ENCODE measurements at places on chromosomes 13 and 19.

- DNase-seq = no peak
Measured at GRCh38 chr13:63636316-63636993, 2220.8 kb upstream of the PCDH20 start.

GRCh38 chr19:18610556-18611326 lies 1.9 kb upstream of the TMEM59L start:
- DNase-seq = no peak

DNA sequence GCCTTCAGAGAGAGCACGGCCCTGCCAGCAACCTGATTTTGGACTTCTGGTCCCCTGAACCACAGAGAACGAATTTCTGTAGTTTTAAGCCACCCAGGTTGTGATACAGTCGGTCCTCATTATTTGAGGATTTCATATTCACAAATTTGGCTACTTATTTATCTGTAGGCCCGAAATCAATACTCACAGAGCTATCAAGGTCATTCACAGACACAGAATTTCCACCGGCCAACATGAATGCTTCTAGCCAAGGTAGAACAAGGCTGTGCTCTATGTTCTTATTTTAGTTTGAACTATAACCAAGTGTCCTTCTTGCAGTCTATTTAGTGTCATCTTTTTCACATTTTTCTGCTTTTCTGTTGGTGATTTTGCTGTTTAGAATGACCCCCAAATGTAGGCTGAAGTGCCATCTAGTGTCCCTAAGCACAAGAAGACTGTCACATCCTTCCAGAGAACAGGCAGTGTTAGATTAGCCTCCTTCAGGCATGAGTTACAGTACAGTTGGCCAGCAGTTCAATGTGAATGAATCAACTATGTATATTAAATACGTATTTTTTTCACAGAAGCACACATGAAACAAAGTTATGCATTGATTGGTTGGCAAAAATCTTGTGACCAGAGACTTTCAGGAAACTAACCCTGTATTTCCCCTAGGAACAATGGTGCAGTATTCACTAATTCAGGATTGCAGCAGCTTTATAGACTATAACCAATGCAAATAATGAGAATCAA lies 63.5 kb downstream of the C13orf42 start:
- no peak for DNase-seq

DNA sequence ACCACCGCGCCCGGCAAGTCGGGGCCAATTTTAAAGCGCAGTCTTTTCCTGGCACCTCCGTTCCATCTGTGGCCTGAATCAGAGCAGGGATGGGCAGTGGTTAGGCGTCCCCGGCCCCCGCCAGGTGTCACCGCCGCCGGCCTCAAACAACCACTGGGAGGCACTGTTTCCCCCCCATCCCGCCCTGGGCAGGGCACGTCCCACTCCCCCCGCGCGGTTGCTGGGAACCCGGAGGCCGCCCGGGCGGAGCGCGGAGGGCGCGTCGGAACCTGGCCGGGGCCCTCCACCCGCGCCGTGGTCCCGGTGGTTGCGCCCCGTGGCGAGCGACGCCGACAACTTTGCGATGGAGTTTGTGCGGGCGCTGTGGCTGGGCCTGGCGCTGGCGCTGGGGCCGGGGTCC lies at the start of gene GRIN3B:
TSS of gene GRIN3B (plus strand) at position 325 of the 400 bp plus-strand sequence. CDS start at position 344, 19 bp downstream.
- DNase-seq = peak; percentile 68

DNA sequence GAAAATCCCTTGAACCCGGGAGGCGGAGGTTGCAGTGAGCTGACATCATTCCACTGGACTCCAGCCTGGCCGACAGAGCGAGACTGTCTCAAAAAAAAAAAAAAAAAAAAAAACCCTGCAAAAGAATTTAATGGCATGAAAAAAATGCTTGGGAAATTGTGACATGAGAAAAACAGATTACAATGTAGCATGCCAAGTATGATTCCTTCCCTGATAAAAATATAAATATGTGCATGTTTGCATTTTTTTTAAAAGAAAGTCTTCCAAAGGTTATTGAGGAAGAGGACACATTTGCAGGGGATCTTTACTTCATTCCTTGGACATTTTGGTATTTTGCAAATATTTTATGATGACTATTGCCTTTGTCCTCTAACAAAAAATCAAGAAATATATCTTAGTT lies 14.5 kb upstream of the ZBTB32 start:
- DNase-seq = no peak

- DNase-seq = no peak
Measured at GRCh38 chr13:78777976-78778375, 119.0 kb upstream of the OBI1 start.

GRCh38 chr13:112526146-112526853 lies 61.7 kb downstream of the TUBGCP3 start:
- DNase-seq = no peak

DNA sequence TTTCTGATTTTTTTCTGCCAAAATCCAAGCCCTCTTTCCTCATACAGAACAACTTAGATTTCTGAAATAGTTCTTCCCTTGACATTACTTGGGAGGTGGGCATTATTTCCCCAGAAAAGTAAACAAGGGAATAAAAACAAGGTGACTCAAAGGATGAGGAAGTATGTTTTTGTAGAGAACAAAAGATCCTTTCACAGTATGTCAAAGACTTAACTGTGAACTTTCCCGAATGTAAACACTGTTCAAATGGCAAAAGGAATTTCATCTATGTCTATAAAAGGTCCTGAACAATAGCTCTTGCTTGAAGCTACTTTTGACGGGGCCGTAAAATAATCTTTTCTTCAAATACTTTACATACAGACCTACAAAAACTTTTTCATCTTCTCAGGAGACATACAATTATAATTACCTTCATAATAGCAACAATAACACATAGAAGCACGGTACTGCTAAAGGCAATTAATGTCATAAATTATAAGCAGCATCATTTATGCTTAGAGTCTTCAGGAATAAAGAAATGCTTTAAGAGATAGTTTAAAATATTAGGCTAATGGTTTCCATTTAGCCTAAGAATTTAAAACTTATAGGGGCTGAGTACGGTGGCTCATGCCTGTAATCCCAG lies 191.1 kb downstream of the RGCC start:
- no peak for DNase-seq

DNA sequence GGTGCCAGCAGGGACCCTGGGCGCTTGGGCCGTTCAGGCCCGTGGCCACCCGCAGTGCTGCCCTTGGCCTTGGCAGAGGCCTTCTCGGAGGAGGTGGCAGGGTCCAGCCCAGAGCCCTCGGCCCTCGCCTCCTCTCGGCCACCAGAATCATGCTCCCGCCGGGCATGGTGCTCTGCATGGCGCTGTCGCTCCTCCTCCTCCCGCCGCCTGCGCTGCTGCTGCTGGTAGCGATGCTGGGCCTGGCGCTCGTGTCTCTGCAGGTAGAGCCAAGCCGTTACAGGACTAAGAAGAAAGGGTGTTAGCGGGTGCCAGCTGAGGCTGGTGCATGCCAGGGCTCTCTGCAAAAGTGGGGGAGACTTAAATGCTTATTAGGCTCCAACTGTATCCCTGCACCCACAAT lies 9.5 kb downstream of the ANO8 start:
- no peak for DNase-seq

DNA sequence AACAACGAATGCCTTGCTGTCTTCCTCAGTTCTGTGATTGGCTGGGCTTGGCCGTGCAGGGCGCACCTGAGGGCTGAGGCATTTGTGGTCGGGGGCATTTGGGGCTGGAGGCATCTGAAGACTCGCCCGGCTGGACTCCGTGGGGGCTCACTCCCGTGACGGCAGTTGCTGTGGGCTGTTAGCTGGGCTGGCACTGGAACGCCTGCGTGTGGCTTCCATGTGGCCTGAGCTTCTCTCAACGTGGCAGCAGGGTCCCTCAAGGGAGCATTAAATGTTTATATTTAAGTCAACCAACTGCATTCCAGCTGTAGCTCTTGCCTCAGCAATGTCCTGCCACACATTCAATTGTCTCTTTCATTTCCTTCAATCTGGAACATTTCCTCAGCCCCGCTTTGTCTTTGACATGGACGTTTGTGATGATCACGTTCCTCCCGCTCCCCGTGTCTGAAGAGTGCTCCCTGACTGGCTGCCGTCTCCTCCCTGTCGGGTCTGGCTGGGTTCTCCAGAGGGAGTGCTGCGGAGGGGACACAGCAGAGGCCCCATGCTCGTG lies 21.0 kb downstream of the CCDC8 start:
- no peak for DNase-seq

DNA sequence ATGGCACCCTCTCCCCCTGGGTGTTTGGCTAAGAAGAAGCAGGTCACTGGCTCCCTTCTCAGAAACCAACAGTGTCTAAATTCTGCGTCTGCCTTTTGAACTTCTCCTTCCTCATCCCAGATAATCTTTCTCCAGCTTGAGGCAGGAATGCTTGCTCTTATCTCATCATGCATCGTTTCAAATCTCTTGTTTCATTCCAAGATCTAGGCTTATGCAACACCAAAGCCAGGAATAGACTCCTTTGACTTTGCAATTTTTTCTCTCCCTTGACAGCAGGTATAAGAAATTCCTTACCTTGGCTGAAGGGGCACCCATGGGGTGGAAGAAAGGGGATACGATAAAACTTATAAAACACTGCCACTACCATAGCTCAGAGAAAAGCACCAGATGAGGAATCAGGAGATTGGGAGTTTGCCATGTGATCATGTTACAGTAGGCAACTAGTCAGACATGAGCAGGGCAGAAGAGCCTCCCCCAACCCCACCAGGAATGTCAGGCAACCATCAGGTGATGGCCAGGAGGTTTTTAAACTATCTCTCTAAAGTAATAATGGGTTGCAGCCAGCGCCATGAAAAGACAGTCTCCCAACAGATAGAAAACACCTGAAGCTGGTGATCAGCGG lies 498.9 kb downstream of the KLF12 start:
- no peak for DNase-seq

GRCh38 chr13:100014621-100015020 lies 33.0 kb downstream of the ZIC2 start:
- DNase-seq = no peak

DNA sequence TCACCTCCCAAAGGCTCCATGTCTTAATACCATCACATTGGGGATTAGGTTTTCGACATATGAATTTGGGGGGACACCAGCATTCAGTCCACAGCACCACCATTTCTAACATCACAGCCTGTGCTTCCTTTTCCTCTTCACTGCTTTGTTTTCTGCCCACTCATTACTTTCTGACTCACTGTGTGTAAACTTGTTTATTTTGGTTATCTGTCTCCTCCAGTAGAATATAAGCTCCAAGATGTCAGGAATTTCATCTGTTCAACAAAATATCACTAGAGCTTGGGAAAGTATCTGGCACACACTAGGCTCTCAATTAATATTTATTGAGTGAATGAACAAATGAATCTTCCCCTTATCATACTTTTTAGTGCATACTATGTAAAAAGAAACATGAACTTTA lies 152.0 kb downstream of the NUFIP1 start:
- DNase-seq = no peak

DNA sequence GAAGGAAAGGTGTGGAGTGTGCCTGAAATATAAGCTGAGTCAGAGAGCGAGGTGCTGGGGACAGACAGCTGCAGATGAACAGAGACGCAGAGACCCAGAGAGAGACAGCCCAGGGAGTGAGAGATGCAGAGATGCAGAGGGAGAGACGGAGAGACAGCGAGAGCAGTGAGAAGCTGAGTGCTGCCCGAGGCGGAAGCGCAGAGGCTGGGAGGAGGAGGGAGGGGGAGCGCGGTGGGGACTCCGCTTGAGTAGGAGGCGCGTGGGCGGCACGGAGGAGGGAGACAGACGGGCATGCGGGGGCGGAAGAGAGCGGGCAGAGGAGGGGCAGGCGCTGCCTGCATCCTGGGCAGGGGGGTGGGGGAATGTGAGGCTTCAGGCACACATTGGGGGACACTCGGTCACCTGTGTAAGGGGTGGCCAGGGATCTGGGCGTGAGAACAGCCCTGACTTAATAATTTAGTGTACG lies 25.7 kb downstream of the SLC8A2 start:
- peak; percentile 25 for DNase-seq

- DNase-seq = no peak
Measured at GRCh38 chr13:105518086-105518485, 1017.4 kb downstream of the EFNB2 start.

DNA sequence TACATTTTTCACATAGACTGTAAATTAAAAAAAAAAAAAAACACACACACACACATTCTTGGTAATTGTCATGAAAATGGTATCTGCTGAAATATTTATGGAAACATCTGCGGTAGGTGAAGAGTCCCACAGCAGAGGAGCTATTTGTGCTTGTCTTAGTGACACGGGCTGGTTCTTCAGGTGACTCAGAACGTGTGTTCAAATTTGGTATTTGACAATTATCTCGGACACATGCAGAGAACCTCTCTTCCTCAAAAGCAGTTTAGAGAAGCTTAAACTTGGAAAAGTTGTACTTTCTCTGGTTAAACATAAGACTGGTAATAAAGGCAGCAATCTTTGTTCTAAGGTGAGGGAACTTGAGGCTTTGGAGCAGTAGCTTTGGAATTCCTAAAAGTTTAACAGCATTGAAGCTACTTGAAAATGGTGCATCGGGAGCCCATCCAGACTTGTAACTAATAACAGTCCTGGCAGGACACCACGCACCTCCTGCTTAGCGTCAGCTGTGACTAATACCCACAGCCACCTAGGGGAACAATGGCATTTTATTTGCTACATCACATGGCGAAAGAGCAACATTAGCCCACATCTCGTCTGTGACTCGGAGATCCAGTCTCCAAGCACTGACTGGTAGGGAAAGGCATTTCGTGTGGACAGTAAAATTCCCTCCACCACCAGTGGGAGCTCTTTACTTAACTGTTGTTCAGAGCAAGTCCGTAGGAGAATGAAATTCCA lies 1505.1 kb upstream of the SLC10A2 start:
- DNase-seq = no peak

DNA sequence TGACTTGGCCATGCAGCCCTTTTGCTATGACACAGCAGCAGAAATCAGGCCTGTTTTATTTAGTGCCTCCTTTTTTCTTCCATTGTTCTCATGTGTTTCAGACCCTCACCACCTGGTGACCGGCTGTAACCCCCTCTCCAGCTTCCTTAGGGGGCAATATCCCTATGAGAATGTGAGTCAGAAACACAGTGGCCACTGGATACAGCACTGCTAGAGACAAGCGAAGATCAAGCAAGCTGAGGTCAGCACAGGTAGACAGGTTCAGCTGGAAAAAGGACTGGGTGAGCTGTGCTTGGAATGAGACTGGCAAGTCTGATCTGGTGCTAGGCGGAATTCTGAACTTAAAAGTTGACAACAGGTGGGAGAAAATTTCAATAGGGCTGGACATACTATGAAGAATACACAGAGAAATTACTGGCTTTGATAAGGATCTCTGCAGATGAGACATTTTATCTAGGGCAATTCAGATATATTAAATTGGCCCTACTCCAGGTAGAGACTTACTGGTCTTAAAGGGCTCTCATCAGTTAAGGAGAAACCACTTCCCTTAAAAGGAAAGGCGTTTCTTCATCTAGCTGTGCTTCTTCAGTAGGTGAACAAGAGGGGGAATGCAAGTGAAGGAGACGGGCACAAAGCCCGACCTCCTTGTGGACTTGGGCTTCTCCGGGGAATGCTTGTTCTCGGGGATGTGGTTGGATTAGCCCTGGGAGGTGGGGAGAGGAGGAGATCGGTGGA lies 83.3 kb downstream of the ERCC5 start:
- DNase-seq = no peak

GRCh38 chr13:87331178-87331577 lies 340.0 kb upstream of the SLITRK5 start:
- no peak for DNase-seq

- peak; percentile 44 for DNase-seq
Measured at GRCh38 chr19:57814505-57815246, at the start of gene ZNF552. Gene ZNF552 (minus strand): TSS chr19:57814913. CDS start chr19:57814743, 170 bp downstream.

All from stimulated activated CD8-positive, alpha-beta memory T cell treated with anti-CD3 and anti-CD28 coated beads, Interleukin-2, amount 100 ng/mL, for 48 hours (primary cell).